ENCODE measurements at places on chromosomes 11 and 22.
A peak's percentile ranks its signal among the peaks of the same experiment; 100 is the strongest.

DNA sequence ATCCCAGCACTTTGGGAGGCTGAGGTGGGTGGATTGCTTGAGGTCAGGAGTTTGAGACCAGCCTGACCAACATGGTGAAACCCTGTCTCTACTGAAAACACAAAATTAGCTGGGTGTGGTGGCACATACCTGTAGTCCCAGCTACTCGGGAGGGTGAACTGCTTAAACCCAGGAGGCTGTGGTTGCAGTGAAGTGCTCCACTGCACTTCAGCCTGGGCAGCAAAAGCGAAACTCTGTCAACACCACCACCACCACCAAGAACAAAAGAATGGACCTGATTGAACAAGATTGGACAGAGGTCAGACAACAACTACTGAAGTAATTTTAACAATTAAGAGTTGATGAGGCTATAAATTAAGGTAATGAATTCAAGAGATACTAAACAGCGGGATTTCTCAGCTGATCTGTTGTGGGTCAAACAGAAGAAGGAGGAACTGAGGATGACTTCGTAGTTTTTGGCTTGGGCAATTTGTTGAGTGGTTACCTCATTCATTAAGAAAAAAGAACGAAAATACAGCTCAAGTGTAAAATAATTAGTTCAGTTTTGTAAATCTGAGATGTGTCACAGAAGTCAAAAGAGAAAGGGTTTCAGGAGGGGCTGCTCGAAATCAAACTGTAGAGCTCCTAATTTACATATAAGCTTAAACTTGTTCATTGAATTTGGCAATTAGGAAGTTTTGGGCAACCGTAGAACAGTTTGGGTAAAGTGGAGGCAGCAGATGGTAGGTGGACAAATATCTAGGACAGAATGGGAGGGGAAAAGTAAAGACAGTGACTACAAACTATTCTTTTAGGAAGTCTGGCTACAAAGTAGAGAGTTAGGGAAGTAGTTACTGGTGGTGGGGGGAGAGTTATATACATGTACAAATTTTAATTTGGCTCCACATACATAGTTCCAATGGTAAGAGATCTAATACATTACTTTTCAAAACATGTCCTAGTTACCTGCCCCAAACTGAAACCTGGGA, 4.5 kb downstream of the IL18 start:
- no peak for DNase-seq

GRCh38 chr11:96063886-96064285, 140.0 kb upstream of the MTMR2 start:
- no peak for DNase-seq

GRCh38 chr11:99366546-99366945, 345.8 kb downstream of the CNTN5 start:
- DNase-seq, result no peak

GRCh38 chr11:795634-796564, 2.2 kb downstream of the SLC25A22 start:
- peak; percentile 46 for DNase-seq

- no peak for DNase-seq
Measured at GRCh38 chr11:109940816-109941215, 152.4 kb upstream of the ZC3H12C start.

DNA sequence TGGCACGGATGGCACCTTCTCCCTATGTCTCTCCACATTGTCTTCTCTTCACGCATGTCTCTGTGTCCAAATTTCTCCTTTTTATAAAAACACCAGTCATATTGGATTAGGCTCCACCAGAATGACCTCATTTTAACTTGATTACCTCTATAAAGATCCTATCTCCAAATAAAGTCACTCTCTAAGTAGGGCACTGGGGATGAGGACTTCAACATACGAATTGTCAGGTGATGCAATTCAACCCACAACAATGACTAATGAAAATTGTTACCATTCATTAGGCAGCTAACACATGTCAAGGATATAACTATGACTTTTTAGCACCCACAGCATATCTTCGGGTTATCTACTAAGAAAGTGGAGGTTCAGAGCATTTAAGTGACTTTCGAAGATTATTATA, 55.5 kb upstream of the USP47 start:
- no peak for DNase-seq

GRCh38 chr22:49627217-49628181, 200.2 kb downstream of the BRD1 start:
- DNase-seq, result no peak

DNA sequence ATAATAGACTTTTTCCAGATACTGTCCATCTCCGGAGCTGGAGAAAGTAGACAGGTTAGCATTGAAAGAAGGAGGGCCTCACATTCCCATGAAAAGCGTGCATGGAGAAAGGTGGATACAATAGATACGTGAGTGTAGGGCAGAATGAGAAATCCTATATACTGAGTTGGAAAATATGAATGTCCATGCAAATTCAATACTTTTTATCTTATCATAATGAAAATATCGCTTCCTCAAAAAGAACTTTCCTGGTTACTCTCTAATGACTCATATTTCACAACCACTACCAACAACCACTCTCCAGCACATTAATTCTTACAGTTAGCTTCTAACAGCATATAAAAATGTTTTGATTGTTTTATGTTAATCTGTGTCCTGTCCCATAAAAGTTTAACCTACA, 22.0 kb upstream of the MS4A6A start:
- DNase-seq, result no peak

GRCh38 chr22:49497266-49497665, 330.4 kb downstream of the BRD1 start:
- DNase-seq, result no peak

GRCh38 chr11:6402561-6402981, 12.3 kb downstream of the SMPD1 start:
- peak; percentile 33 for DNase-seq

GRCh38 chr11:15038963-15039362, 34.4 kb upstream of the CALCB start:
- no peak for DNase-seq

- no peak for DNase-seq
Measured at GRCh38 chr11:17519061-17519885, 24.9 kb downstream of the USH1C start.

DNA sequence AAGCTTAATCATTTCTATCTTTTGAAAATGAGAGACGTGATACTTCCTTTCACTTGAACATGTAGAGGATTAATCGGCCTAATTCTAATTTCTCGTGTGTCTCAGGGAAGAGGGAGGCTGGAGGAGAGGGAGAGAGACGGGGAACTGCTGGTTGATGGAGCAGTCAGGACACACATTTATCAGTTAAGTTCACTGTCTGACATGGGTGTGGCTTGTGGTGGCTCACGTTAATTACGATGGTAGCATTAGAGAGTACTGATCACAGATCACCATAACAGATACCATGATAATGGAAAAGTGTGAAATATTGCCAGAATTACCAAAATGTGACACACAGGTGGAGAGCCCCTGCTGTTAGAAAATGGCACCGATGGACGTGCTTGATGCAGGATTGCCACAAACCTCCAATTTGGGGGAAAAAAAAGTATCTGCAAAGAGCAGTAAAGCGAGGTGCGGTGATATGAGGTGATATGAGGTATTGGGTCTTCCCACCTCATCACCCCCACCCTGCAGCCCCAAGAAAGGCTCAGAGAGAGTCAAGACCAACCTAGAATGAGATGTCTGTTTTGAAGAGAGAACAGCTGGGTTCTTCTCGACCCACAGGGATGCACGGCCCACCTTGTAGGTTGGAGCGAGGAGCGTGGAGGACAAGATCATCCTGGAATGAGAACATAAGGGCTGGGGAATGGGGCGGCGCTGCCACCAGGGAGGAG, 19.7 kb downstream of the ZBED4 start:
- DNase-seq, result no peak

DNA sequence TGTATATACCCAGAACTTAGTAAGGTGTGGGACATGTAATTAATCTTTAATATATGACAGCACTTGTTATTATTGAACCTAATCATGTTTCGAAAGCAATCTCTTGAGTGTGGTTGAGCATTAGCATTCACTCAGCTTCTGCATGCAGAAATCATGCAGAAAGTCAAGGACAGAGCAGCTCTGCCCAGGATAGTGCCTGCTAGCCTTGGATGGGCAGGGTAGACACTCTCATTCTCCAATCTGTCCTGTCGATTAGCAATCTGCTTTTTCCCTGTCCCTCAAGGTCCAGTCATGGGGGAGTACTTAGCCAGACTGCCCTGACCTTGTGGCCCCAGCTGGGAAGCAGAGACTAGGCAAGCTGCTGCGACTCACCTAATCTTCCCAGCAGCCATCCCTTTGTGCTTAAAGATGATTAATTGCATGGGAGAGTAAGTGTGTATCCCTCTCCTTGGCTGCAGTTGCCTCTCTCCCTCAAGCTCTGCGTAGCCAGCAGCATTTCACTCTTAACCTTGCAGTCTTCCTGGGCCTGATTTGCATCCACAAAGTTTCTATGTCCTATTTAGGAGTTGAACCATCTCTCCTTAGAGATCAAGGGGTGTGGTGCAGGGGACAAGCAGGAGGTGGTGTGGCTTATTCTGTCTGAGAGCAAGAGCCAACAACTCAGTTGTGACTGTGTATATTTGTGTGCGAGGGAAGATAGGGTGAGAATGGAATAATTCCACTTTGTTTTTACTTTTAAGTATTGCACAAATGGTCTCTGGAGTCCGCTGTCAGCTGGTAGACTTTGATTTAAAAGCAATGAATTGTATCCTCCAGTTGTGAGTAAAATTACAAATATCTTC, 101.4 kb downstream of the FDX1 start:
- no peak for DNase-seq

- DNase-seq, result no peak
Measured at GRCh38 chr11:121485216-121485615, 32.4 kb upstream of the SORL1-AS1 start.

DNA sequence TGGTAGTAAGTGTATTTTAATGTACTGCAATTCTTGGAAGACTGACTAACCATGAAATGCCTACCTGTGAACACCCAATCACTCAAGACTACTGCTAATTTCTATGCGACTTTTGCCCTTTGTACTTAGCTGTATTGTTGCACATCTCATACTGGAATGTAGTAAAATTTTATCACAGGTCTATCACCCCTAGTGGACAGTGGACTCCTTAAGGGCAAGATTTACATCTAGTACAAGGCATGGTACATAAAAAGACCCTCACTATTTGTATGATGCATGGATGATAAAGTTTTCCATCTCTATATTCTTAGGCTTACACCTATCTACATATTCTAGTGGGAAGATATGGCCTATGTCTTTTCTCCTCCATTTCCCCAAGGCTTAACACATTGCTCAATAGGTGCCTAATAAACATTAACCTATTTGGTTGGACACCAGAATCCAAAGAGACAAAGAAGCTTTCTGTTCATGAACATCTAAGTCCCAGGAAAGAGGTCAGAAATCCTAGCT, 26.1 kb downstream of the SERGEF start:
- no peak for DNase-seq

DNA sequence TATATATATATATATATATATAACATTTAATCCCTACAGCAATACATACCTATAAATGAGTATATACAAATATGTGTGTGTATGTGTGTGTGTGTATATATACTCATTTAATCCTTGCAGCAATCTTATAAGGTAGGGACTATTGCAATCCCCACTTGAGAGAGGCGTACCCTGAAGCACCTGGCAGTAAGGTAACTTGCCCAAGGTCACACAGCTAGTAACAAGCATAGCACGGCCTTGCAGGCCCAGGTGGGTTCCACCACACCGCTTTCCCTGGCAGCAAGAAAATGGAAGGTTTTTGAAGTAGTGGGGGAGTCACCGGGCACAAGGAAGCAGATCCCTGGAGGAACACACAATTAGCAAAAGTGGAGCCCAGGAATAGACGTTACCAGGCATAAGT, 3.3 kb upstream of the ADA2 start:
- no peak for DNase-seq

DNA sequence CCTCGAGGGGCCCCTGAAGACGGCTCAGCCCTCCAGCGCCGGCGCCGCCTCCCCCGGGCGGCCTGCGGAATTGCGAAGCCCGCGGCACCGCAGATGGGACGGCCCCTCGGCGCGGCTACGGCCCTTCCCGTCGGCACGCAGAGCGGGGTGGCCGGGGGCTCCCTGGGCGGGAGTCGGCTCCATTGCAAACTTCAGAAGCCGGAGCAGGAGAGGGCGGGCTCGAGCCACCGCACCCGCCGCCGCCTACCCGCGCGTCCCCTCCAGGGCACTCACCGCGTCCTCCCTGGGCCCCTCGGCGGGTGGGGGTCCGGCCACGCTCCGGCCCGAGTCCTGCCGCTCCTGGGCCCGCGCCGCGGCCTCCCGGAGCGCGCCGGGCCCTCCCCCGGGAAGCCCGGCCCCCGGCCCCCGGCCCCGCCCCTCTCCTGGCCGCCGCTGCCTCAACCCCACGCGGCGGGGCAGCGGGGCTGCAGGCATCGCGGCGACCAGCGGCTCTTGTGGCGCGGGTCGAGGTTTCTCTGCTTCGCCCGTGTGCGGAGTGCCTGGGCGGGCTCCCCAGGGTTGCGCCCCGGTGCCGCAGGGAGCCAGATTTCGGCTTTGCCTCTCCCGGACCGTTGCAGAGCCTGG, at the start of gene PACSIN3:
Gene PACSIN3 (minus strand): TSS at position 359 of the 624 bp plus-strand sequence. CDS start 3,707 bp downstream, outside the sequence.
- DNase-seq, result peak; percentile 41

DNA sequence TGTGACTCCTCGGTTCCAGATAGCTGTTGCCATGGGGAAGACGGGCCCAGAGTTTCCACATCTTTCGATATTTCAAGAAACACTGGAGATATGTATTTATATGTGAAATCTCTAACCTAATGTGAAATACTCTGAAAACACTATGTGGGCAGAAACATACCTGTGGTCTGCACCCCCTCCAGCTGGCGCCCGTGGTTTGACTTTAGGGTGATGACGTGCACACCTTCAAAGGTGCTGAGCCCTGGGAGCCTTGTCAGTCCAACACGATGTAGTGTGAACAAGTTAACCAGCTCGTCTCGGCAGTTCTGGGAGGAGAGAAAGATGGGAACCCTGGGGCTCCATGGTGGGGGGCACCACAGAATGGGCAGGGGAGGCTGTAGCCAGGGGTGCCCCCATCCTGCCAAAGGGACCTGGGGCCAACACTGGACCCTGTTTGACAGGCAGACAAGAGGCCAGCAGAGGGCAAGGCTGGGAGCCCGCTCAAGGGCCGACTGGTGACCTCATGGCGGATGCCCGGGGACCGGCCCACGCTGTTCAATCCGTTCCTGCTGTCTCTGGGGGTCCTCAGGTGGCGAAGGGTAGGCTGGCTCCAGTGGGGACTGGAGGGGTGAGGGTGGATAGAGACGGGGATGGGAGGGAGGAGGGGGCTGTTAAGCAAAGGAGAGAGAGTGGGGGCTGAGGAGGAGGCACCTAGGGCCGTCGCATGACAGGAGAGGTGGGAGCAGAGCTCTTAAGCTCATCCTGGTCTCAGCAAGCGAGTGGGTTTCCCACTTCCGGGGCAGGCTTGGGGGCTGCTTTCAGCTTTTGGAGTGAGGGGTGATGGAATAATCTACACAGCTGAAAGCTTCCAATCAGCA, 43.8 kb downstream of the TRIOBP start:
- DNase-seq, result no peak

GRCh38 chr22:30436196-30436595, 10.6 kb downstream of the MTFP1 start:
- DNase-seq, result no peak

- DNase-seq, result no peak
Measured at GRCh38 chr11:126993599-126993998, 7.0 kb downstream of the KIRREL3 start.

DNA sequence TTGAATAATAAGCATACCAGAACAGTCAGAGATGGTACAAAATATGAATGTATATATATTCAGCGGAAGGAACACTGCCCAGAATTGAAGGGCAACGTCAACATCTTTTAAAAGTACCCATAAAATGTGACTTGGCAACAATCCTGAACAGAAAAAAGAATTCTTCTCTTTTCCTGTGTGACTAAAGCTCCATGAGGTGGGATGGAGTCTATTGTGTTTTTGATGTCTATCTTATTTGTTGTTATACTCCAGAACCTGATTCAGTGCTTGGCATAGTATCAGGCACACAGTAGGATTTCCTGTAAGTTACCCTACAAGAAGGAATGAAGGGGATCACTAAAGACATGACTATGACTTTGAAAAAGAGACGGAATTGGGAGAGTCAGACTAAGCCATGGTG, 10.3 kb downstream of the LDLRAD3 start:
- no peak for DNase-seq

Data from stimulated activated CD4-positive, alpha-beta T cell treated with anti-CD3 and anti-CD28 coated beads, Interleukin-15, amount 100 ng/mL, for 1 hour (primary cell).